Activated CD4-positive, alpha-beta T cell treated with anti-CD3 and anti-CD28 coated beads, Interleukin-2, Interleukin-4, amounts not matched to agents 100 ng/mL and 50 ng/mL, durations not matched to agents 16 hours and 8 hours (primary cell): ENCODE measurements at places on chromosomes 3 and 15.
A peak's percentile ranks its signal among the peaks of the same experiment; 100 is the strongest.

DNA sequence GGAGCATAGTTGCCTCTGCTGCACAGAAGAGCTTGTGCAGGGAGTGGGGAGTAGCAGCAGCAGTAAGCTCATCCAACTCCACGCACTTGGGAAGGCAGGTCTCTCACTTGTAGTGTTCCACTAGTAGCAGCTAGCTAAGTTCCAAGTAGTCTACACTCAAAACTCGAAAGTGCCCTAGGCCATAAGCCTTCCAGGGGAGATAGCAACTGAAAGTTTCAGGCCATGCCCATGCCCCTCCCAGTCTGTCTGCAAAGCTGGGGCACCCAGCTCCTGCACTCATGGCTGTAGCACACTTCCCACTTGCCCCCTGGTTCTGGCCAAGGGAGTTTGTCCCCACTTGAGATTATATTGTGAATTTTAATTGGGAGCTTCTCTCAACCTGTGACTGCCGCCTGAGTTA lies 57.5 kb downstream of the MFSD1 start:
- DNase-seq: no peak

DNA sequence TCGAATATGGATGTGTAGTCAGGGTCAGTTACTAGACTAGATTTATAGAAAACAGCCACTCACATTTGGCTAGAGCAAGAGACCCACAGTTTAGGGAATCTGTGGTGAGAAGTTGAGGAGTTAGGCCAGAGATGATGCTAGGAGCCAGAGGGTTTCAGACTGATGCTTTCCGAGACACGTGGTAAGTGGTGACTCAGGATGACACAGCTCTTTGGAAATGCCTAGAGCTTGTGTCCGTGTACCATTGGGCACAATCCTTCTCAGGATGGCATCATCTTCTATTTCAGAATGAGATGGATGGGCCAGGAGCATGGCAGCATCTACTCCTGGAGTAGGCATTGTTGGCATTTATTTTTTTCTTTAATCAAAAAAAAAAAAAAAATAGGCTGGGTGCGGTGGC lies 28.5 kb downstream of the PTPRG start:
- DNase-seq: no peak

DNA sequence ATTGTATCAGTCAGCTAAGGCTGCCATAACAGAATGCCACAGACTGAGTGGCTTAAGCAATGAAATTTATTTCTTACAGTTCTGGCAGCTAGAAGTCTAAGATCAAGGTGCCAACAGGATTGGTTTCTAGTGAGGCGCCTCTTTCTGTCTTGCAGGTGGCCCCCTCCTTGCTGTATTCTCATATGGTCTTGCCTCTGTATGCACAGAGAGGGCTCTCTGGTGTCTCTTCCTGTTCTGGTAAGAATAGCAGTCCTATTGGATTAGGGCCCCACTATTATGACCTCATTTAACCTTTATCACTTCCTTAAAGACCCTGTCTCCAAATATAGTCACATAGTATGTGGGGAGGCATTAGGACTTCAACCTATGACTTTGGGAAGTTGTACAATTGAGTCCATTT lies 253.9 kb downstream of the EDEM1 start:
- DNase-seq: no peak

DNA sequence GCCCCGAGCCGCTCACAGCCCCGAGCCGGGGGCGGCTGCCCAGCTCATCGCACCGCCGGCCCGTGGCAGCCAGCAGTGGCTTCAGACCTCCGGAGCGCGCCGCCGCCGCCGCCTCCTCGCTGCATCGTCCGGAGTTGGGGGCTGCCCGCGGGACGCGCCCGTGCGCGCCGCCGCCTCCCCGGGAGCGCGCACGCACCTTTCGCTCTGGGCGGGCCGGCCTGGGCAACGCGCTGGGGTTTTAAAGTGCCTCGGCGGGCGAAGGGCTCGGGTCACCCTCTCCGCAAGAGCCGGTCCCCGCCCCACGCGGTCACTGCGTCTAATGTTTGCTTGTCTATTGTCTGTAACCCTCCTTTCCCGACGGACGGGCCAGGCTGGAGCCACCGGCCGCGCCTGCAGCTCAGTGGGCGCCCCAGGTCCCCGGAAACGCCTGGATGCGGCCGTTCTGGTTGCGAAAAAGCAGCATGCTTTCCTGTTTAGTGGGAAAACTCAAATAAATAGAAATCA lies at the start of gene RYK:
Gene RYK (minus strand): TSS at position 143 of the 504 bp plus-strand sequence. CDS start 205 bp downstream, outside the sequence.
- DNase-seq: peak; percentile 76

GRCh38 chr3:182979674-182980191 lies 605 bp downstream of the DCUN1D1 start:
- DNase-seq: peak; percentile 30

- no peak for DNase-seq
Measured at GRCh38 chr3:100776746-100777145, 67.5 kb downstream of the TFG start.

- DNase-seq: no peak
Measured at GRCh38 chr3:23448998-23449537, 245.9 kb downstream of the UBE2E2 start.

GRCh38 chr3:128041344-128041743 lies 10.9 kb upstream of the SEC61A1 start:
- no peak for DNase-seq

GRCh38 chr3:117875887-117876286 lies 1158.8 kb downstream of the IGSF11 start:
- DNase-seq: no peak

DNA sequence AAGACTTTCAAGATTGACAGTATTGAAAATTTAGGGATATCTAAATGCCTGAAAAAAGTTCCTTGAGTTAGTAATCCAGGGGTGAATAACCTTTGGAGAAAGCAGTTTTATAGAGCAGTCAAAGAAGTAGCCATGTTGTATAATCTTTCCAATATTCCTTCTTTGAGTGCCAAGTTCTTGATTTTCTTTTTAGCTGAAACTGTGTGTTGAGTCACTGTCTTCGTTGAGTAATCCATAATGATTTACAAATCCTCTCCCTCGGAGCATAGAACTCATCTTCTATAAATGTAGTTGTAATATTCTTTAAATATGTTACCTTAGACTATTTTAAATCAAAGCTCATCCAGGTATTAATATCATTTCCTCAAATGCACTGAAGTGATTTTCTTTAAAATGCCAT lies 135.2 kb downstream of the BBX start:
- DNase-seq: no peak
